ENCODE measurements at places on chromosomes 6 and 20.

GRCh38 chr6:43817192-43817591, 47.2 kb downstream of the VEGFA start:
- DNase-seq = no peak

DNA sequence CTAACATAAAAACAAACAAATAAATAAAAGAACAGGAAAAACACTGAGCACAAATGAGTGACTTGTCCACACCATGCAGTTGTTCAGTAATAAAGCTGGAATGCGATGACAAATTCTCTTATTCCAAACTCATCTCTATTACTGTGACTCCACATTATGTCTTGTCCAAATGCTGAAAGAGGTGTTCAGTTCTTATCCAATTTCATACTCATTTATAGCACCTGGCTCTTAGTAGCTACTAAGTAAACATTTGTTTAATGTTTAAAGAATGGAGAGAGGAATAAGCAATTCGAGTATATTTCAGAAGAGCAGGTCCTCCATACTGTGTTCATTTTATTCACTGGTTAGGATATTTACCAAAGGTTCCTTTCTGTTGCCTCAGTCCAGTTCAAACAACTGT, 439.0 kb upstream of the JAG1 start:
- peak; percentile 93 for DNase-seq

GRCh38 chr6:14857501-14857900, 388.4 kb upstream of the JARID2 start:
- no peak for DNase-seq

DNA sequence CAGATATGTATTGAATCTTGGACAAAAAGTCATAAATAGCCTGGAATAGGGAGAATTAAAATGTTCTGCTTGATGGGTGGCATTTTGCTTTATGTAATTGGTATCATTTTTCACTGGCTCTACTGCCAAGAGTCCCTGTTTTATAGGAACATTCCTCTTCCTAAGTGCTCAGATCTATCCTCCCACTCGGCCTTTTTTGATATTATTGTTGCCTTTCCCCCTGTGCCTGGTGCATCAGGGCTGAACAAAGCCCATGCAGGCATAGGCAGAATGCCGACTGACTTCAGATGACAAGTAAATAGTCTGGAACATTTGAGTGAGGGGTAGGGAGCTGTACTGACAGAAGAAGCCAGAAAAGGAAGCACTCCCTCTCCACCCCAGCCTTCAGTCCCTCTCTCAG, 127.0 kb downstream of the PKHD1 start:
- no peak for DNase-seq

- no peak for DNase-seq
Measured at GRCh38 chr6:131226459-131227157, 91.3 kb downstream of the AKAP7 start.
